ENCODE measurements at places on chromosomes 5 and 9.

DNA sequence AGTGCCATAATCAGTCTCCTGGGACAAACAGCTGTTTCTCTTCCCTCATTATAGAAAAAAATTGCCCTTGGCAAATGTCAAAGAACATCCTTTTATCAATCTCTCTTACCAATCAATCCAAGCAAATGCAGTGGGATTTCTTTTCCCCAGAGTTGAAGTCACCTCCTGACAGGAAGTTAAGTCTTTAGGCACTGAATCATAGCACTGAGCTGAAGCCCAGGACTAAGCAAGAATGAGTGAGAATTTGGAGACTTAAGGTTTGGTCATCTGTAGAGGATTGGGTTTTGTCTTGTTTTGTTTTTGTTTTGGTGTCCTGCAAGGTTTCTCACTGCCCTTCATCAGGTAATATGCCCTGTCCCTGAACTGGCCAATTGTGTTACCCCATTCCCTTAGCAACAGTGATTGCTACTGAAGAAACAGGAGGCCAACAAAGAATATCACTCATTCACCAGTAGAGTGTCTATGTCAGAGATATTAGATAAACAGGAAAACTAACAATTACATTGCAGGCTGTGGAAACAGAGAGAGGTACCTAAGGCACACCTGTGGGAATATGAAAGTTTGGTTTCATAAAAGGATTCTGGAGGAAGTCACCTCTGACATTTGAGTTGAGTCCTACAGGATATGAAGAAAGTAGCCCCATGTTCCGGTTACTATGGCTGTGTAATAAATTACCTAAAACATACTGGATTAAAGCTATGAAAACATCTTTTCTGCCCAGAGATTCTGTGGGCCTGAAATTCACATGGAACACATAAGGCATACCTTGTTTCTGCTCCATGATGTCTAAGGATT, 4.5 kb upstream of the FXN start:
- no peak for DNase-seq

- no peak for DNase-seq
Measured at GRCh38 chr9:123359546-123359945, 3.5 kb downstream of the CRB2 start.

DNA sequence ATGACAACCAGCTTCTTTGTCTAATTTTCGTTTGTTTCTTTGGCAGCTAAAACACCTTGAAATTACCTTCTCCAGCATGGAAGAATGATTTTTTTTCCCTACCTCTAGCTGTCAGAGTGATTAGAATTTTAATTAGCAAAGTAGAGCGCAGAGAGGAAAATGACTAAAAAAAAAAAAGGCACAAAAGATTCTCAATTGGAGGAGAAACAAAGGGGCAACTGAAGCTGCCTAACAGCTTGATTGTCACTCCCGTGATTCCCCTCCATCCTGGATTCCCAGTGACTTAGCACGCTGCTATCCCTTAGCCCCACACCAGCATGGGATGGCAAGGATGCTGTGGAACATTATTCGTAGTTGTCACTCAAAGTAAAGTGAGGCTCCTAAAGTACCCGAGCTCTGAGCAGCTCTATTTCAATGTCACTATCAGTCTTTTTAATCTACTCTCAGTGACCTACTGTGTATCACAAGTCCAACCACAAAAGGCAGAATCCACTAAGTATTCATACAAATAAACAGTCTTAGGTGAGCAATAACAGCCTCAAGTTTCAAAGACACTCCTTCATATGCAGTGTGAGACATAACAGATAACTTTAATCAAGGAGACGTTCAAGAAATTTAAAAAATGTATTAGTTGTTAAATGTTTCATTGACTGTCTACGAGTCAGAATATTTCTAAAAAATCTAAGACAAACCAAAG, 710.0 kb upstream of the GRAMD2B start:
- no peak for DNase-seq

GRCh38 chr9:127546125-127546832, 65.8 kb upstream of the STXBP1 start:
- DNase-seq: no peak

DNA sequence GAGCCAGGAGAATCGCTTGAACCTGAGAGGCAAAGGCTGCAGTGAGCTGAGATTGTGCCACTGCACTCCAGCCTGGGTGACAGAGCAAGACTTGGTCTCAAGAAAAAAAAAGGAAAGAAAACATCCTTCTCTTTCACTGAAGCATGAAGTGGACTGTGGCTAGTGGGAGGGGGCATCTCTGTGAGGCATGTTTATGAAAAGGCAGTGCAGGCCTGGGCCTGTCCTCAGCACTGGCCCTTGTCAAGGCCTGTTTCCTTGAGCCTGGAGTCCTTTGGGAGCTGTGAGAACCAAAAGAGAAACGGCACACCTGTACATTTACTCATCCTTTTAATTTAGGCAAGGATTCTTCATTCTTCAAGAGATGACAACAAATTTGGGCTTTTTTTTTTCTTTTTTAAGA, 18.3 kb upstream of the FUBP3 start:
- DNase-seq: no peak

- DNase-seq: no peak
Measured at GRCh38 chr9:7342229-7342628, 457.3 kb downstream of the DMAC1 start.

DNA sequence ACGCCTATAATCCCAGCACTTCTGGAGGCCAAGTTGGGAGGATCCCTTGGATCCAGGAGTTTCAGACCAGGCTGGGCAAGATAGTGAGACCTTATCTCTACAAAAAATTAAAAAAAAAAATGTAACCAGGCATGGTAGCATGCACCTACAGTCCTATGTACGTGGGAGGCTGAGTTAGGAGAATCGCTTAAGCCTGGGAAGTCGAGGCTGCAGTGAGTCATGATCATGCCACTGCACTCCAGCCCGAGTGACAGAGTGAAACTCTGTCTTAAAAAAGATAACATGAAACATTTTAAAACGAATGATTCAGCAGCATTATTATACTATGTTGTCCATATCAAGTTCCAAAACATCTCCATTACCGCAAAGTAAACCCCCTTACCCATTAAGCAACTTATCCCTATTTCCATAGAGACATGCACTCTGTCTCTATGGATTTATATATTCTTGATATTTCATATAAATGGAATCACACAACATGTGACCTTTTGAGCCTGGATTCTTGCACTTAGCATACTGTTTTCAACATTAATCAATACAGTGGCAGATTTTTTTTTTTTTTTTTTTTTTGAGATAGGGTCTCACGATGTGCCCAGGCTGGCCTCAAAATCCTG, 56.9 kb upstream of the MTMR12 start:
- no peak for DNase-seq

GRCh38 chr5:7676455-7676854, 174.5 kb downstream of the CFAP90 start:
- no peak for DNase-seq

- no peak for DNase-seq
Measured at GRCh38 chr9:114696814-114697544, 15.0 kb upstream of the TEX48 start.

- DNase-seq: no peak
Measured at GRCh38 chr5:16603701-16604100, 13.1 kb downstream of the RETREG1 start.

Data from activated CD8-positive, alpha-beta memory T cell treated with anti-CD3 and anti-CD28 coated beads for 1 hour (primary cell).